ENCODE measurements at places on chromosomes 12 and 14.

DNA sequence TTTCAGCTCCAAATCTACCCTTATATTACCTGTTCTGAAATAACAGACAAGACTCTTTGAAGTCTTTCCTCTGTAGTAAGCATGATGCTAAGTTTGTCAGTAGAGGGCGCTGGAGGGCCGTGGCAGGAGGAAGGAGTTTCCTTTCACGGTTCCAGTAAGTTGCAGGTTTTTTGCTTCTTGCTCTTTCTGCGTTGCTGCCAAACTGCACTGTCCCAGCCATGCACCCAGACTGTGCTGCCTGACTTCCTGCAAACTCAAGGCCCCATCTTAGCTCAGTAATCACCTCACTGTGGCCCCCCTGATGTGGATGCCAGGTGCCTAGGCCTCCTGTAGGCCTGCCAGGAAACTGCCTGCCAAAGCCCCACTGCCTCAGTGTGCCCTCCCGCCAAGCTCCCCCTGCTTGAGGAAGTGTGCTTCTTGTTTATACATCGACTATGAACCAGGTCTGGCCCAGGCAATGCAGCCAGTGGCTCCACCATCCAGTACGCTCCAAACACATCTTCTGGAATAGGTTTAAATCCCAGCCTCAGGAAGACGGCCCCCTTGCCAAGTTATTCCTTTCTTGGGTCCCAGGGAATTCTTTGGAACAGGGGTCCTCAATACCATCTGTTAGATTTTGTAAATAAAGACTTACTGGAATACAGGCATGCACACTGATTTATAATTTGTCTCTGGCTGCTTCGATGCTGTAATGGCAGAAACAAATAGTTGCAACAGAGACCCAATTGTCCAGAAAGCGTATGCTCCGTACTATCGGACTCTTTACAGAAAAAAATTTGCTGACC, 193.7 kb upstream of the LRIG3 start:
- peak; percentile 42 for DNase-seq

GRCh38 chr14:58327019-58327418, 28.7 kb downstream of the ARID4A start:
- DNase-seq = no peak

- peak; percentile 86 for DNase-seq
These were observed 52.3 kb downstream of the SOCS2 start for GRCh38 chr12:93624595-93625294.

- no peak for DNase-seq
These were observed 43.6 kb upstream of the NAA30 start for GRCh38 chr14:57346741-57347140.

DNA sequence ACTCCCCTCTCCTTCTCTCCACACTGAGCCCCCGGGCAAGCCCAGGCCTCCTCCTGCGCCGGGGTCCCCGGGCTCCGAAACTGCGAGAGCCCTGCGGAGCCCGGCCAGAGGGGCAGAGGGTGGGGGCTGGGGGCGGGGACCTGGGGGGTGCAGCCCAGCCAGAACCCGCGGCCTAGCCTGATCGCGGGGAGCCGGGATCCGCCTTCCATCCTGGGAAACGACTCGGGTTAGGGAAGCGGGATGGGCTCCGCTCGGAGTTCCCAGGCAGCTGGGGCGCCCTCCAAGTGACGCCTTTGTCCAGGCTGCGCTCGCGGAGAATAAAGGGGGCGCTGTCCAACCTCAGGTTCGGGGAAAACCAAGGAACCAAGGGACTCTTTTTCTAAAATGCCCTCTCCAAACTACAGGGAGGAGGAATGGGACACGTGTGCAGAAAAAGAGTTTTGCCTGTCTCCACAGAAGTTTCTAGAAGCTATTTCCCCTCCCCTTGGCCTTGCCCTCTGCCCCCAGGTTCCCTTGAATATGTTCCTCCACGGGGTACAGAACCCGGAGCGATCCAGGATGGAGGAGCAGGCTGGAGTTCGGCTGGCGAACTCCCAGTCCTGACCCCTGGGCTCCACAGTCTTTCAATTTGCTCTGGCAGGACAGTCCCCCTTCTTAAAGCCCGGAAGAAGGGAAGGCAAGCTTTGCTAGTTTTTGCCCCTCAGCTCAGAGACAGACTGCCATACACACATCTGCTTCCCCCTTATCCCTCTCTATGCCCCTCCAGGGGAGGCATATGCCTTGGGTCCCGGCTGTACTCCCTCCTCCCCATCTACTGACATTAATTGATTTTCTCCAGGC, 13.9 kb downstream of the NKX2-1 start:
- DNase-seq = no peak

DNA sequence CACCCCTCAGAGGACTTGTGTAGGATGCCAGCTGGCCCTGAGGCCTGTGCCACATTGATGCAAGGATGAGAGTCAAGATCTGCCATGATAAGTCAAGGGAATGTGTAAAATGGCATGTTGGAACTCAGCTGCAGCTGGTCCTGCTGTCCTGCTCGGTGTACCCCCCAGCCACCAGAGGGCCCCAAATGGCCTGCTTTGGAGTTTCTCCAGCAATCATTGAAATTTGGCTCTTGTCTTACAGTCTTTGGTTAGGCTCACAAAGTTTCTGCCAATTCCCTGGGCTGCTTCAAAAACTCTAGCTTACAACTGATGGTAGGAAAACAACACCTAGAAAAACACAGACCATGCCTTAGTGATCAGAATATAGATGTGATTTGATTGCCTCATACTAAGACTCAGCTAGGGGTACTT, 76.8 kb downstream of the HSD17B6 start:
- no peak for DNase-seq

- DNase-seq = no peak
These were observed 4.3 kb downstream of the GPR132 start for GRCh38 chr14:105060751-105061427.

GRCh38 chr12:40154381-40154780, 48.5 kb upstream of the SLC2A13 start:
- DNase-seq = no peak

GRCh38 chr12:58588770-58589169, 331.5 kb downstream of the LRIG3 start:
- no peak for DNase-seq

DNA sequence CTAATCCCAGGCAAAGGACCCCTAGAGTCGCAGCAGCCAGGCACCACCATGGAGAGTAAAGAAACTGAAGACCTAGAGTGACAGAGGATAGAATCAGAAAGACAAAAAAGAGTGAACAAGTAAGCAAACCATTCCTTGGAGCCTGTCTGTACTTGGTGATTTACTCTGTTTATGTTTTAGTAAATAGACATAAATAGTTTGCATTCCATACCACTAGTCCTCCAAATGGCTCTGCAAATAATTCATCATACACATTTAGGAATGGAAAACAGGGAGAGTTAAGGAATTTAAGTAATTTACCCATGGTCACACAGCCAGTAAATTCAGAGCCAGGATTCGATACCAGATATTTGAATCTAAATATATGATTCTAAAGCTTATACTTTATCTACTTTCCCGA, 2.8 kb downstream of the OLR1 start:
- no peak for DNase-seq

- DNase-seq = no peak
These were observed 2.6 kb downstream of the YAF2 start for GRCh38 chr12:42235426-42235825.

- peak; percentile 28 for DNase-seq
These were observed 50.3 kb downstream of the CCNK start for GRCh38 chr14:99531251-99532096.

GRCh38 chr14:85590784-85591183, 60.8 kb downstream of the FLRT2 start:
- no peak for DNase-seq

- DNase-seq = no peak
These were observed at the start of gene SPTB for GRCh38 chr14:64879635-64880220. TSS of gene SPTB (minus strand) at chr14:64879907. CDS start at chr14:64823094, 56,813 bp downstream.

DNA sequence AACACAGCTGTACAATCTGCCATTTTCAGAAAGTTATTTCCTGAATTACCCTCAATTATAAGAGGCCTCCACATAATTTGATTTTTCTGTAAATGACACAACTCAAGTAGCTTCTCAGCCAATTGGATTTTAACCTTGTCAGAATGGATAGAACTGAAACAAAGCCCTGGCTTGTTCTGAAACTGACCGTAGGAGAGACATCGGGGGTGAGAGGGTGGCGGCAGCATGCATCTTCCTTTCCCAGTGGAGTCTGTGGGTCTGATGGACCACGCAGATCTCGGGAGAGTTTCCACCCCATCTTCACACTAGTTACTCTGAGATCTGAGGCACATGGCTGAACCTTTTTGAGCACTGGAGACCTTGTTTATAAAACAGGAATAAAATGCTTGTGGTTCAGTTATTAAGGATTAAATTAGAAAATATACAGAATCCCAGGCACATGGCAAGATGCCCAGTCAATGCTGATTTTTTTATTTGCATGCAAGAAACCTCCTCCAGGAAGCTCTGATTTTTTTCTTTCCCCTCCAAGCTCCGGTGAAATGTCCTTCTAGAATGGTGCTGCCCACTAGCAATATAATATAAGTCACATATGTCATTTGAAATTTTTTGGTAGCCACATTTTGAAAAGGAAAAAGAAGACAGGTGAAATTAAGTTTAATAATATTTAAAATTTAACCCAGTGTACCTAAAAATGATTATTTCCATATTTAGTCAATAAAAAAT, 153.9 kb downstream of the CHST11 start:
- no peak for DNase-seq

DNA sequence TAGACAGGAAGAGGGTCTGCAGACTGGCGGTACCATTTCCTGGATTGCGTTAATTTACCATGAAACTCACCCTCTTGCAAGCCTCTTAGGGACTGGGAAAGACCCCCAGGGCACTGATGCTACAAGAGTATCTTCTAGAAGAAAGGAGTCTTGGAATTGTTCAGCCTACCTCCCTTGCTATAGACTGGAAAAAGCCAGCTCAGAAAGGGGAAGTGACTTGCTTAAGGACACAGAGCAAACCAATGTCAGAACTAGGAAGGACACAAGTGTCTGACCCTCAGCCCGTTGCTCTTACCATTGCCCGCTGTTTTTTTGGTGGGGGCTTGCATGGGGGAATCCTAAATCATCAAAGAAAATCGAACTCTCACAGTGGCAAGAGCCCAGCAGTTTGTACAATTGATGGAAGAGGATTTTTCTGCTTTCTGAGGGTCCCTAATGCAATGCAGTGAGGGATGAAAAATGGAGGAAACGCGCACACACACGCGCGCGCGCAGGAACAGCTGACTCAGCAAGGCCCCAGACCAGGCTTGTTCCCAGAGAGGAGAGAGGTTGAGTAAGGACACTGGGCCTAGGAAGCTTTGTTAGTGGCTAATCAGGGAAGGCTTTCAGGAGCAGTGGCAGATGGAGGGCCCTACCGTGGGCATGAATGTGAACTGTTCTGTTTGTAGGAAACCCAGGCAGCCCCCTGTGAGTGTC, 50.9 kb downstream of the RIN3 start:
- no peak for DNase-seq

DNA sequence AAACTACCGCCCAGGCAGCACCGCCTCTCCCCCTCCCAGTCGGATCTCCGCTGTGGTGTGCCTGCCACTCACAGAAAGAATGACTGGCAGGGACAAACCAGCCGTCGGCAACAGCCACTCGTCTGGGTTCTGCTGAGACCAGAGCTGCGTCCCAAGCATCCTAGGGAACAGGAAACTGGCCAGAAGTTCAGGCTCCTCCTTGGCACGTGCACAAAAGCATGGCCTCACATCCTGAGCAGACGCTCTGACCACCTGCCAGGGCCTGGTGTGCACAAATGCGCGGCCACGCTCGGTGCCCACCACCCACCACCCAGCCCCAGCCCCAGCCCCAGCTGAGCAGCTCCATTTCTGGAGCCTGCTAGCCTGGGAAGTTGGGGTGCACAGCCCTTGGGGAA, 214.8 kb downstream of the DPF3 start:
- DNase-seq = no peak

DNA sequence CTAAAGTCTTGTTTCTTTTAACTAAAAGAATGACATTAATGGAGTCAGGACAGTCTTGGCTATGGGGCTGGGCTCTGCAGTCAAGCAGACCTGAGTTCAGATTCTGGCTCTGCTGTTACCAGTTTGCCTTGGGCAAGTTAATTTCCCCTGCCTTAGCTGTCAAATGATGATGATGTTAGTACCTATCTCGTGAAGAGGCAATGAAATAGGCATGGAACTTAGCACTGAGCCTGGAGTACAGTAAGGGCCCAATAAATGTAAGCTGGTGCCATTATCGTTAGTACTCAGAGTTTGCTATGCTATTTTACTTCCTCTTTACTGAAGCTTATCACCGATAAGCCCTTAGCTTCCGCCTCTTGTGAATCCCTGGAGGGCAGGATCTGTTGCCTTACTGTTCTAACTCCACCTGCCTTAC, 8.5 kb downstream of the FBXW8 start:
- DNase-seq = no peak

DNA sequence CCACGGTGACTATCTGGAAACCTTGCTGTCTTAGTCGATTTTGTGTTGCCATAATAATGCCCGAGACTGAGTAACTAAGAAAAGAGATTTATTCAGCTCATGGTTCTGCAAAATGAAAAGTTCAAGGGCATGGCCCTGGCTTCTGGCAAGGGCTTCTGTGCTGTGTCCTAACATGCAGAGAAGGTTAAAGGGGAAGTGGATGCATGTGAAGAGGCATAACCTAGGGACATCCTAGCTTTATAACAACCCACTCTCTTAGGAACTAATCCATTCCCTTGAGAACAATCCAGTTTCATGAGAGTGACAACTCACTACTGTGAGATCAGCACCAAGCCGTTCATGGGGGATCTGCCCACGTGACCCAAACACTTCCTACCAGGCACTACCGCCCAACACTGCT, 11.5 kb downstream of the FLVCR2 start:
- DNase-seq = no peak

DNA sequence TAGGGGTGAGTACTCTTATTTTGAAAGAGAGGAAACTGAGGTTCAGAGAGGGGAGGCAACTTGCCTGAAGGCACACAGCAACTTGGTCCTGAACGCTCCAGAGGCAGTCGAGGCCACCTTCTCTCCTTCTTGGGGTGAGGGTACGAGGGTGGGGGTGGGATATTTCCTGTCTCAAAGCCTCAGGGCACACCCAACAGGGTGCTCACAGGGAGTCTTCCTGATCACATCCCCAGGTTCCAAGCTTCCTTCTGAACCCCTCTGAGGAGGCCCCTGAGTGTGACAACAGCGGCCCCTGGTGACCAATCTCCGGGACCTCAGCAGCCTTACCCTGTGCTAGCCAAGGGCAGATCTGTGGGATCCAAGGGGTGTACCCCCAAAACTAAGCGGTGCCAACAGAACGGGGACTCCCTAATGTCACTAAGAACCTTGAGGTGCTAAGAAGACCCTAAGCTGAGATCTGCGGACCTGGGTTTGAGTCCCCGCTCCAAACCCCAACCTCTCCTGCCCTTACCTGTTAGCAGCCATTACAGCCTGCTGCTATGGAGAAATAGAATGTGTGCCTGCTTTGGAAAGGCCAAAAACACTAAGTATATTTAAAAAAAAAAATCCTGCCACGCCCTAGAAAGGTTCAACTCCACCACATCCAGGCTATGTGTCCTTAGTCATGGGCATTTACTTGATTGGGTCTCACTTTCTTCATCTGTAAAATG, 57.9 kb downstream of the TRPV4 start:
- no peak for DNase-seq

DNA sequence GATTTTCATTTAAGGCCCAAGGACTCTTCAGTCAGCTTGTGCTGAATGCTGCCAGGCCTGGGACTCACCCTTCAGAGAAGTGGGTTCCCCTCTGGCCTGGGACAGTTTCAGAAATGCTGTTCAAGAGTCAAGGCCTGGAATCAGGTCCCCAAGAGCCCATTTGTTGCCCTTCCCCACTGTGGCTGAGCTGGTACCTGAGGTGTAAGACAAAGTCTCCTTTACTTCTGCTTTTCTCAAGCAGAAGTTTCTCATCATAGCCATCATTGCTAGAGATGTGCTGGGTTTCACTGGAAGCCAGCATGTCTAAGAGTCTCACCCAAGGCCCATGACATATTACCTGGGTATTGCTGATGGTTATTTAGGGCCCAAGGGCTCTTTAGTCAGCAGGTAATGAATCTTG, 8.9 kb downstream of the FANCM start:
- no peak for DNase-seq

Measured in AG04449 (cell line).